Activated gamma-delta T cell treated with anti-CD3 and anti-CD28 coated beads, Interleukin-2, amount 50 U/mL, for 16 hours (primary cell): ENCODE measurements at places on chromosomes 6 and 20.

DNA sequence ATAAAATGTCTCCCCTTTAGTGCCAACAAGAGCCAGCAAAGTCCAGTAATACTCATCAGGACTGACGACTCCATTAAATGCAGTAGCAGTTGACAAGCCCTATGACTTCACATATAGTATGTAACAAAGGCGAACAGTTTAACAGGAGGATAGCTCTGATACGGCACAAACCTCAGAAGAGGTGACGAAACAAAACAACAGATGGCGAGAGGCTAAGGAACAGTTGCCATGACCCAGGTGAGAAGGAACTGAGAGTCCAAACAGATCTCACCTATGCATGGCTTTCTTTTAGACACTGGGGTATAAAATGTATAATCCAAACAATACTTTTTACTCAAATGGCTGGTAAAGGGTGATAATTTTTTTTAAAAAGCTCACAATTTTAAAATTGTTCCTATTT is 37.1 kb downstream of the SYNE1 start:
- DNase-seq = no peak

- no peak for DNase-seq
These were observed 119.4 kb upstream of the GJE1 start for GRCh38 chr6:142013287-142013686.

DNA sequence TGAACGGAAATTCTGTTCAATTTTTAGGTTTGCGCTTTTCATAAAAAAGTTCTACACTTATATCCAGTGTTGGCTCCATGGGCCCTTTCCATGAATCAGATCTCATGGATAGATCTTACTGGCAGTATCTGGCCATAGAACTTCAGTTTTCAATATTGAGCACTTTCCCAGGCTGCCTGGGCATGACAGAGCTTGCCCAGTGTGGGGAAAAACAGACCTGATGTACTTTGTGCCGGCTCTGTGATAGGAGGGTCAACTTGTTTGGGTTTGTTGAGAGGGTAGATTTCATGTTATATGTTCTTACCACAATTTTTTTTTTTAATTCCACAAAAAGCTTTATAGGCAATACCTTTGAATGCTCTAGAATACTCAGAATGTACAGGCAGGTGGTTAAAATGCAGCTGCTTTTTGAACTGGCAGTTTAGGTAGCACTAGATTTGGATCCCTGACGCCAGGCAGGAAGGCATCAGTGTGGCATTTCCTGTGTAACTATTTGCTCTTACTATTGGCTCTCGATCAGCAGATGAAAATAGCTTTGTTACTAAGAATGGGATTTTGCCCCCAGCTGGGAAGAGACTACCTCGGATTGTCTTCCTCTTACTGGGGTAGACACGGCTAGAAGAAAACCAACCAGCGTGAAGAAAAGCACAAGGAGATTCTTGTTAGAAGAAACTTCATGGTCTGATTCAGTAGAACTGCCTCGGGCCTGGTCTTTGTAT is 404.9 kb upstream of the SOX4 start:
- DNase-seq = no peak

DNA sequence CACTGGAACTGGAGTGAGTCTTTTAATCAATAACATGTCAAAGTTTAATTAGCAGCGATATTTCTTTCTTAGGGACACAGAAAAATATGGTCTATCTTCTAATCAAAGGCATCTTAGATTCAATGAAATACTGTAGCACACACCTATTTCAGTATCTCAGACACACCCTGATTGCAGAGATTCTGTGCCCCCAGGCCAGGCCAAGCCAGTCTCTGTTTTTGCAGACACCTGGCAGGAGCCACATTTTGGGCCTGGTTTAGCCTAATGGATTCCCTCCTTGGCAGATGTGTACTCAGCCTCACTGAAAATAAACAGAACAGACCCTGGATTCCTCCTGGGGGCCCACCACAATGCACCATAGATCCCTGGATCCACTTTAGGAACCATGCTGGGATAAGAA is 74.8 kb downstream of the LRFN2 start:
- DNase-seq = no peak
